AG20443 (cell line): ENCODE measurements at places on chromosomes 2 and 18.

GRCh38 chr2:47654790-47655562 lies 128.0 kb upstream of the MSH6 start:
- DNase-seq = no peak

DNA sequence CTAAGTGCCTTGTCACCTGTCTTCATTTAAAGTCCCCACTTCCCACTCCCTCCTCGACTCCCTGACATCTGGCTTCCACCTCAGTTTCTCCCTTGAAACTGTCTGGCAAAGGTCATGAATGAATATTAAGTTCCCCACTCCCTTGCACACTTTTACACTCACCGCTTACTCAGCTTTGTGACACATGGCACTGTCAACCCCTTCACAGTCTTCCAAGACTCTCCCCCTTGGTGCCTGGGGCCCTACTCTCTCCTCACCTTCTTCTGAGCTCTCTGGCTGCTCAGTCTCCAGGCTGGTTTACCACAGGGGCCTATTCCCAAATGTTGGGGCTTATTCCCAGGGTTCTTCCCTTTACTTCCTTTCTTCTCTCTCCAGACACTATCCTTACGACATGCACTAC lies 17.9 kb upstream of the PTPN4 start:
- no peak for DNase-seq

DNA sequence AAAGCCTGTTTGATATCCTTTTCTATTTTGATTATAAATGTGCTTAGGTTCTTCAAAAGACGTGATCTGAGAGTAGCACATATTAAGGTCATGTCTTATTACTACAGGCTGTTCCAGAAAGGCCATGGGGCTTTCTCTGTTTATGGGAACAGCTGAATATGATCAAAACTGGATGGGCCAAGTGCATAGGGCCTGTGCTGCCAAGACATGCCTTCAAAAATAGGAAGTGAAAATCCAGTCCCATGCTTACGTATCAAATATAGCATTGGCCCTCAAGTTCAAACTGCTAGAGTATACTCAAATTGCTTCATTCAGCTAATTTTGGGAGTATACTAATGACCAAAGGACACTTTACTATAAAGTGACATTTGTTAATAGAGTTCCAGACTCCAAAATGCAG lies 24.1 kb downstream of the SLC25A52 start:
- no peak for DNase-seq

- no peak for DNase-seq
Measured at GRCh38 chr2:162994718-162995117, 156.2 kb upstream of the KCNH7 start.

DNA sequence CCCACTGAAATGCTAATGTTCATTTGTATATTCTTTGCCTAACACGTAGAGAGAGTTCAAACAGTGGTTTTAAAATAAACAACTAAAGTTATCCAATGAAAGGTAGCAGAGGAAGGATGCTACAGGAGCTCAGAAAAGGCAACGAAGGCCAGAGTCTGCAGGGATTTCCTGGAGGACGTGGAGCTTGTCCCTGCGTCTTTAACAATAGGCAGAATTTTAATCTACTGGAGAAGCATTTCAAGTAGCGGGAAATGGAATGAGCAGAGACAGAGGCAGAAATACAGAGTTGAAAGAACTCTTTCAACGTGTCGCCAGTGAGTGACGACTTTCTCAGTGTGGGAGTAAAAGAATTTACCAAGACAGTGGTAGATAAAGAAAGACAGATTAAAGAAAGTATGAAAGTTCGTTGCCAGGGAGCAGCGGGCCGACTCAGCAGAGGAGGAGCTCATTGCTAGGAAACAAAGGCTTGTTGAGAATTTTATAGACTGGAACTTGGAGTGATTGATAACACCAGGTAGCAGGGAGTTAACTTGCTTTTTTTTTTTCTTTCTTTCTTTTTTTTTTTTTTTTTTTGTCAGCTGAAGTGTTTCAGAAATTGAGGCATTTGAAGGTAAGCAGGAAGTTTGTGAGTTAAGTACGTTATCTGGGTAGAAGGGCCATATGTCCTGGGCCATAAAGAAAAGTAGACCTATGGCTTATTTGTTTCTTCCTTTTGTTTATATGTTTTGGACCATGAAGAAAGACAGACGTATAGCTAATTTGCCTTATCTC lies 625 bp upstream of the NBAS start:
- peak; percentile 55 for DNase-seq

DNA sequence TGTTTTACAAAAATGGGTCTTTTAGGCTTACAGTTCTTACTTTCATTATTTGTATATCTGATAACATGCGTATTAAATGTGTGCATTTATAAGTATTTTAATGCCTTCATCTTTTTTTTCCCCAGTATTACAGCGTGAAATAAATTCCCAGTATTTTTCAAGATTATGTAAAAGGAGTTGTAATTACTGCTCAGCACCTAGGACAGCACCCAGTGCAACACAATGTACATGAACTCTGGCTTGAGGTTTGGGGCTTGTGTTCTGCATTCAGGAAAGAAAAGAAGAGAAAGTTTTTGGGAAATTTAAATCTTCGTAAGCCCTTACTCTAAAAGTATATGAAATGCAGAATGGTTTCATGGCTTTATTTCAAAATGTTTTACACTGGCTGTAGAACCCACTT lies 16.7 kb downstream of the ZNF638 start:
- peak; percentile 30 for DNase-seq

GRCh38 chr2:237236188-237236587 lies 150.5 kb downstream of the COPS8 start:
- DNase-seq = no peak

DNA sequence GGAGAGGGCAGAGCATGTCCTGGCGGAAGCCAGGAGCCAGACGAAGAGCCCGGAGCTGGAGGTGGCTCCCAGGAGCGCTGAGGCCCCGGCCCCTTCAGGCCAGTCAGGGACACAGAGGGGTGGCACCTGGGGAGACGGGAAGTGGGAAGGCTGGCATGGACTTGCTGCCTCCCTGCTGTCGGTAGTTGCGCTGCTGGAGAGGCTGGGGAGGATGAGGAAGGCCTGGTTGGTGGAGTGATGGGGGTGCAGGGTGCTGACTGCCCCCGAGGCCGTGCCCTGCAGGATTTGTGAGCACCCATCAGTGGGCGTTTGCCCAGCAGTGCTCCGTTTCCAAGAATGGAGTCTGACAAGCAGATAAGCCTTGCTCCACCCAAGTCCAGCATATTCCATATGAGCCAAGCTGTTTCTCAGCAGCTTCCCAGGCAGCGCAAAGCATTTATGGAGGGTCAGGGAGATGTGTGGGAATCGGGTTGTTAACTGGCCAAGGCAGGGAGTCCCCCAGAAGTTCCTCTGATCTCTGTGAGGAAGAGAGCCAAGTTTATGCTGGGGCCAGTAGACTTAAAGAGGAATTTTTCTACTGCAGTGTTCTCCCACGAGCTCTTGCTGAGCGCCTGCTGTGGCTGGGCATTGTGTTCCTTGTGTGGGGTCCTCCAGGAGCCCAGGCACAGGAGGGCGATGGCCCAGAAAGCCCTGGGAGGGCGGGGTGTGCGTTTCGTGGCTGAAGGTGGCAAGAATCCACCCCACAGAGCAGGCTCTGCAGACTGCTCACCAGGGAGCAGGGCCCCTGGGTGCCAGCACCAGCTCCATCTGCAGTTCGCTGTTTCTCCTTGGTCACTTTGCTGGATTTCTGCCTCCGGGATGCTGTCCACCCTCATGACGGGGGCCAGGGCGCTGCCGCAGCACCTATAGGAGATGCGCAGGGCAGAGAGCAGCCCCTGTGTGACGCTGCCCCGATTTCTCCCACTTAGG lies 250.2 kb downstream of the ALPK2 start:
- DNase-seq = no peak

GRCh38 chr2:102110596-102111334 lies 31.8 kb upstream of the IL1R1 start:
- peak; percentile 20 for DNase-seq

DNA sequence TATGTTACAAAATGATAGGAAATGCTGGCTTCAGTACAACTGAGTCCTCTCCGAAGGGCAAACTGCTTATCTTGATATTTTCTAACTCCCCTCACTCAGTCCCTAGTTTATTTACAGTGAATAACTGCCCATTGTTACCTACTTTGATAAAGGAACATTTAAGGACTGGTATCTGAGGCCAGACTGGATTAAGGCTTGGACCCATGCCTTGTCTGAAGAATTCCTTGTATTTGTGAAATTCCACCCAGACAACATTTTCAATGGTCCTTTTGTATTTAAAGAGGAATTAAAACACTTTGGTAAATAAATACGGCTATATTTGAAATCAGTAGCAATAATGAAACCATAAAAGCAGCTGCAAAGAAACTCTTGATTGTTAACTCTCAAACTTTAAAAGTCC lies 58.3 kb downstream of the PELI1 start:
- DNase-seq = no peak

DNA sequence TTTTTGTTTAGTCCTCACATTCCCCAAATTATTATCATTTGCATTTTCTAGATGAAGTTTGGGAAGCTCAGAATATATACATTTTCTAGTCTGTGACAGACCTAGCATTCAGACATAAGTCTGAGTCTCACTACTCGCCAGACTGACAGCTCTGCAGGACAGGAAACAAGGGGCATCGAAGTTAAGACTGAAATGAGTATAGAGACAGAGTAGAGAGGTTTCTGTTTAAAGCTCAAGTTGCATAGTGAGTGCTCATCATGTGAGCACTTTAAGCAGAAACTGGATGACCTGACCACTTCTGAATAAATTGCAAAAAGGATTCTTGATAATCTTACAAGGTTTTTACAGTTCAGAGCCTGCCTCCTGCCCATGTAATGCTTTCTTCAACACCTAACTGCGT lies 1.1 kb downstream of the HADHB start:
- no peak for DNase-seq

GRCh38 chr18:79934311-79935097 lies 16.9 kb downstream of the SLC66A2 start:
- no peak for DNase-seq

DNA sequence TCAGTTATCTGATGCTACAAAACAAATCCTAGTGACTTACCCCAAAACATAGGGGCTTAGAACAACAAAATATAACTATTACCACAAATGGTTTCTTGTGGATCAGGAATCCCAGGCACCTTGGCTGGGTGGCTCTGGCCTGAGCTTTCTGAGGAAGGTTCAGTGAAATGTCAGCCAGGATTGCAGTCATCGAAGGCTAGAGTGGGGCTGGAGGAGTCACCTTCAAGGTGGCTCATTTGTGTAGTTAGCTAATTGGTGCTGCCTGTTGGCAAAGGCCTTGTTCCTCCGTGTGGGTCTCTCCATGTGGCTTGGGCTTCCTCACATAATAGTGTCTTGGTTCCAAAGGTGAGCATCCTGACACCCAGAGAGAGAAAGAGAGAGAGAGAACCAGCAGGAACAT lies 57.4 kb downstream of the COPS8 start:
- DNase-seq = no peak

- no peak for DNase-seq
Measured at GRCh38 chr2:148451046-148451445, 193.5 kb upstream of the EPC2 start.

DNA sequence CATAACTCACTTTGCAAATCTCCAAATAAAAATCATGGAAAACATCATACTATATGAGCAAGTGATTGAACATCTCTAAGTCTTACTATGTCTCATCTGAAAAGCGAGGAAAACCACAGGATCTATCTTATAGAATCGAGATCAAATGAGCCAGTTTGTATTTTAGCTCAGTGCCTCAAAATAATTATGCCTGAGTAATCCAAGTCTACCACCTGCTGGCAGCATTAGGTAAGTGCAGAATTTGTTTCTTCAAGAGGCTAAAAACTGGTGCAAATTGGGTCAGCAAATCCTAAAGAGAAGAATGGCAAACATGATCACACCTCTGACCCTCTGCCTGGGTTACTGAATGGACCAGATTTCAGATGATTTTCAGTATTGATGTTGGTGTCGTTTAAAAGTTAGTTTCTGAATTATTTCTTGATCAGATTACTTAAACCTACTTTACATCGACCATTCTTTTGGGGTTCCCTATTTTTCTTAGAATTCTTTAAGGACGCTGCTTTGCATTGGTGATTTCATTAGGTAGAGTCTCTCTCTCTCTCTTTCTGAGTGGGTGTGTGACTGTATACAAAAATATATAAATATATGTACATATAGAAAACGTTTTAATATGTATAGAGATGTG lies 12.7 kb upstream of the FHOD3 start:
- peak; percentile 67 for DNase-seq

GRCh38 chr2:18066066-18066465 lies 187.6 kb downstream of the KCNS3 start:
- DNase-seq = no peak

GRCh38 chr2:54648256-54648655 lies 75.2 kb upstream of the EML6 start:
- no peak for DNase-seq

GRCh38 chr18:24544949-24545348 lies 84.5 kb downstream of the HRH4 start:
- DNase-seq = no peak

DNA sequence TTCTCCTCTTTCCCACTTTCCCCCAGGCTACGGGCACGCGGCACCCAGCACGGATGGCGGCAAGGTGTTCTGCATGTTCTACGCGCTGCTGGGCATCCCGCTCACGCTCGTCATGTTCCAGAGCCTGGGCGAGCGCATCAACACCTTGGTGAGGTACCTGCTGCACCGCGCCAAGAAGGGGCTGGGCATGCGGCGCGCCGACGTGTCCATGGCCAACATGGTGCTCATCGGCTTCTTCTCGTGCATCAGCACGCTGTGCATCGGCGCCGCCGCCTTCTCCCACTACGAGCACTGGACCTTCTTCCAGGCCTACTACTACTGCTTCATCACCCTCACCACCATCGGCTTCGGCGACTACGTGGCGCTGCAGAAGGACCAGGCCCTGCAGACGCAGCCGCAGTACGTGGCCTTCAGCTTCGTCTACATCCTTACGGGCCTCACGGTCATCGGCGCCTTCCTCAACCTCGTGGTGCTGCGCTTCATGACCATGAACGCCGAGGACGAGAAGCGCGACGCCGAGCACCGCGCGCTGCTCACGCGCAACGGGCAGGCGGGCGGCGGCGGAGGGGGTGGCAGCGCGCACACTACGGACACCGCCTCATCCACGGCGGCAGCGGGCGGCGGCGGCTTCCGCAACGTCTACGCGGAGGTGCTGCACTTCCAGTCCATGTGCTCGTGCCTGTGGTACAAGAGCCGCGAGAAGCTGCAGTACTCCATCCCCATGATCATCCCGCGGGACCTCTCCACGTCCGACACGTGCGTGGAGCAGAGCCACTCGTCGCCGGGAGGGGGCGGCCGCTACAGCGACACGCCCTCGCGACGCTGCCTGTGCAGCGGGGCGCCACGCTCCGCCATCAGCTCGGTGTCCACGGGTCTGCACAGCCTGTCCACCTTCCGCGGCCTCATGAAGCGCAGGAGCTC lies 35.4 kb downstream of the KCNK3 start:
- peak; percentile 65 for DNase-seq

DNA sequence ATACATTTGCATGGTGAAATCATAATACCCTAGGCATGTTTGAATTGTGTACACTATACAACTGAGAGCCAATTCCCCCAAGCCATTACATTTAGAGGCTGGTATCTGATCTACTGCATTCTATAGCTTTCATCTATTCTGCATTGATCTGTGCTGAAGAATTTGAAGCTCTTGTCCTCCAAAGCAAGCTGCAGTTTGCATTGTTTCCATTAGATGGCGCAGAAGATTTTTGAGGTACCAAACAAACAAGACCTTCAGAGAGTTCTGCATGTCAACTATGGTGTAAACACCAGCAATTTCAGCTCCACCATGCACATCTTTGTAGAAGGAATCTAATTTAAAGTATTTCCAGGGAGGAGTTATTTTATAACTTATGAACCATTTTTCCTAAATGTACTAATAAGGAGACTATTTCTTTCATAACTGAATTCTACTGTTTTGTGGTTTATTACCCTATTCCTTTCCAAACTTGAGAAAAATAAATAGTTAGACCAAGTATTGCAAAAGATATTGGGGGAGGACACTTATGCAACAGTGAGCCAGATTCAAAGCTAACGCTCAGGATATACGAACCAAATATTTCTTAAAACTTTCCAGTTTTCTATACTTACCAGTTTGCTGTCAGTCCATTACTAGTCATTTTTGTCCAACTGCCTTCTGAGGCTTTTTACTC lies 761.8 kb upstream of the ACVR2A start:
- DNase-seq = peak; percentile 70
